ENCODE measurements at places on chromosomes 12 and 14. TPM values are rescaled to one million over a fixed set of nuclear protein-coding genes. Genes with fewer than 3 reads are reported as not detected.

GRCh38 chr12:20376984-20377383, 8.6 kb downstream of the PDE3A start:
- DNase-seq, result no peak

ETNK1 gene
- 55.2 TPM for total RNA-seq

DNA sequence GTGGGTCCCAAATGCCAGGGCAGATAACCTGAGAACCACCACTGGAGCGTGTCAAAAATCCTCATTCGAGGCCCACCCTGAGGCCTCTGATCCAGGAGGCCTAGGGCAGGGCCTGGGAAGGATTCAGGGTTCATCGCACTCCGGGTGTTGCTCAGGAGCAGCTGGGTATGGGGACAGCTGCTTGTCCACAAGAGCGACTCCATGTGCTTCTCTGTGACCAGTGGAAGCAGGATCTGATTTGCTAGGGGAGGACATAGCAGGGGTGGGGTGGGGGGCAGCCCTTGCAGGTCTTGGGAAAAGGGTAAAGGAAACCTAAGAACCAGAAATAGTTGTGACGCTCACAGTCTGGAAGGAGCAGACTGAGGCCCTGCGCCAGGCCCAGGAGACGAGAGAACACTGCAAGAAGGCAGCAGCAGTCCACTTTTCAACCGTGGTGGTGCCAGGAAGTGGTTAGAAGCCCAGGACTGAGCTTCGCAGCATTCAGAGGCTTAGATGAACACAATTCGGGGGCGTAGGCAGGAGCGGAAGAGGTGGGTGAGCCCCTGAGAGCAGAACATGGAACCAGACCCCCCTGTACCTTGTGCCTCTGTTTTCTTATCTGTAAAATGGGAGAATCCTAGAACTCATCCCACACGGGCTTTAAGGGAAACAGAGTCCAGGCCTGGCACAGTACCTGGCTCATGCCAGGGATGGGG, 33.7 kb downstream of the ITPK1 start:
- DNase-seq, result peak; percentile 78

TAMALIN gene
- 26.0 TPM for total RNA-seq

KCNJ8 gene
- total RNA-seq, result not detected

DNA sequence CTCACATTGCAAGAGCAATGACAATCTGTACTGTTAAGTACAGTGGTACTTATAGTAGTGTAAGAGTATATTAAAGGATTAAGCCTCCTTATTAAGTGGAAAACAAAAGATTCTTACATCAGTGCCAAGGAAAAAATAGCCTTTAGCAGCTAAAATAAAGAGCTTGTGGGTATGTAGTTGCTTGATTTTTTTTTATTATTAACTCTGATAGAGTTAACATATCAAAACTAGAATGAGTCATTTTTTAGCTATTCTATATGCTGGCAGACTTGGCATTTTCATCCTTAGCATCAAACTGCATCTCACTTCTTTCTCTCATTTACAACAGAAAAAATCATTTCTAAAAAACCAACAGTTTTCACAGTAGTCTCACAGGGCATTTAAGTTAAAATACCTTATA, 86.5 kb downstream of the ATP2B1 start:
- no peak for DNase-seq

GRCh38 chr12:104974626-104975290, 11.4 kb upstream of the NOPCHAP1 start:
- no peak for DNase-seq

RERG gene
- not detected for total RNA-seq

DNA sequence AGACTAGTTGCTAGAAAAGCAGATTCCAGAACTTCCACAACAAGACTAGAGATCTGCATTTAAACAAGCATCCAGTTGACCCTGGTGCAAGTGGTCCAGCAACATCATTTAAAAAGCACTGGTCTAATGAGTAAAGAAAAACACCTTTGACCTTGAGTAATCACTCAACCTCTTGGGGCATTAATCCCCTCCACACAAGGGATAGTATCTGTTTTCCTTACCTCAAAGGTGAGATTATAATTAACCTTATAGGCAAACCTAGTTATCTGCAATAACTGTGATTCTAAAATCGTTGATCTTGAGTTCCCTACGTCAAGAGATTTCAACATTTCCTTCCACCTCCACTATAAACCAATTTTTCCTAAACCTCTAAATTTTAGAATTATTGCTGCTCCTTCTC, 1.1 kb downstream of the KDM5A start:
- no peak for DNase-seq

GRCh38 chr12:14613718-14614117, 46.0 kb upstream of the PLBD1 start:
- no peak for DNase-seq

GRCh38 chr12:128052331-128052730, 214.6 kb upstream of the TMEM132C start:
- DNase-seq, result no peak

DNA sequence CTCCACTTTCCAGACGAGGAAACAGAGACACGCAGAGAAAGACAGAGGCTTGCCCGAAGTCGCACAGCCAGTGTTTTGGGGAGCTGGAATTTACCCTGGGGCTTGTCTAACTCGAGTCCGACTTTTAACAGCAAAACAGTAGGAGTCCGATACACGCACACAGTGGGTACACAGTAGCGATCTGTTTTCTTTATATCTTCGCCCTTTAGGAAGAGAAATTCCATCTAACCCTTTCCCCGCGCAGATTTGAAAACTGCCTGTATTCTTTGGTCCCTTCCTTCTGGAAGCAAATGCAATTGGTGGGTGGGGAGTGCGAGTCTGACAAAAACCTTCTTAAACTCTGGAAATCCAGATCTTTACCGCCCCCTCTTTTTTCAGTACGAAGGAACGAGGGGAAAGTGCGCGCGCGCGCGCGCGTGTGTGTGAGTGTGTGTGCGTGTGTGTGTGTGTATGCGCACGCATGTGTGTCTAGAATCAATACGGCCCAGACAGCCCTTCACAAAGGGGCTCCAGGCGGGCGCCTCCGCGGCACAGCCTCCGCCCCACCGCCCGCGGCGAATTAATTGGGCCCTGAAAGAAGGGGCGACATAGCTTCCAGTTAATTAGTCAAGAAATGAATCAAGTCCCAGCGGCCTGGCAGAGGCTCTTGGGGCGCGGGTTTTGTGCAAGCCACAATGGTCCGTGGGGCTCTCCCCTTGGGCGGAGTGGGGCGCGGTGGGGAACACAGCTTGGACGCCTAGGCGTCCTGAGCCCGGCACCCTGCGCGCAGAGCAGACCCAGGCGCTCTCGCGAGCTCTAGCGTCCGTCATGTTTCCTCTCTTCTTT, 14.0 kb upstream of the TBX3 start:
- no peak for DNase-seq

Data from activated CD8-positive, alpha-beta T cell treated with anti-CD3 and anti-CD28 coated beads for 36 hours (primary cell).